ENCODE measurements at places on chromosomes 12 and 14.

GRCh38 chr14:70029296-70030132, 150.3 kb downstream of the SMOC1 start:
- DNase-seq, result no peak

GRCh38 chr14:97137705-97138104, 340.5 kb downstream of the VRK1 start:
- no peak for DNase-seq

GRCh38 chr14:76490735-76491134, 114.8 kb downstream of the ESRRB start:
- DNase-seq, result no peak

- no peak for DNase-seq
Measured at GRCh38 chr14:35402323-35403113, 2.0 kb downstream of the NFKBIA start.

GRCh38 chr14:30559638-30560091, 707 bp downstream of the G2E3 start:
- no peak for DNase-seq

GRCh38 chr12:6335451-6336078, 6.3 kb downstream of the TNFRSF1A start:
- DNase-seq, result peak; percentile 75

DNA sequence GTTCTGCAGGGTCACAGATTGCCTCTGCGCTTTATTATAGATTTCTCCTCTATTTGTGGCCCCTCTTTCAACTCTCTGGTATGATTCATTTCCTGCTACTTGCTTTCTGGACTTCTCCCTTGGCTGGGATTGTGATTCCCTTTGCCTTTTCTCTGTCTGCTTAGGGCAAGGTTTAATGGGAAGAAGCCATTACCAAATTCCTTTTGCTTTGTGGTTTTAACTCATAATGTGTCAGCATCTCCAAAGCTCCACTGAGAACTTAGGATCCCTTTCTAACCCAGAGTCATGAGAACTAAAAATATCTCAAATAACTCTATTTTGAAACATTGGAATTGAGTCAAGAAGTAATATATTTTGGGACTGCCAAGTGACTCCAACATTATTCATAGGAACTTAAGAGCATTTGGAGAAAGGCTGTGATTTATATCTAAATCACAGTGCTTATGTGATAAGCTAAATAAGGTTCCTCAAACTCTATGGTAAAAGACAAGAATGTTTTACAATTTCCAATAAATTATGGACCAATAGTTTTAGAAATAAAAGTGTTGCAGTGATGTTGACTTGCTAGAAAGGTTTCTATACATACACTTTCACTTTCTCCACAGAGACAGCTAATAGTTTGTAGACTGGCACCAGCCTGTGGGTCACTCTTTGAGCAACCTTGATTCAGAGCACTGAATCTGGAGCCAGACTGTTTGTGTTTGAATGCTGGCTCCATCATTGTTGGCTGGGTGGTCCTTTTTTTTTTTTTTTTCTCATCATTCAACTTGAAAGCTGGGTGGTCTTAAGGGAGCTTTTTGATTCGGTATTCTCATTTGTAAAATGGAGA, 93.9 kb downstream of the DACT1 start:
- no peak for DNase-seq

DNA sequence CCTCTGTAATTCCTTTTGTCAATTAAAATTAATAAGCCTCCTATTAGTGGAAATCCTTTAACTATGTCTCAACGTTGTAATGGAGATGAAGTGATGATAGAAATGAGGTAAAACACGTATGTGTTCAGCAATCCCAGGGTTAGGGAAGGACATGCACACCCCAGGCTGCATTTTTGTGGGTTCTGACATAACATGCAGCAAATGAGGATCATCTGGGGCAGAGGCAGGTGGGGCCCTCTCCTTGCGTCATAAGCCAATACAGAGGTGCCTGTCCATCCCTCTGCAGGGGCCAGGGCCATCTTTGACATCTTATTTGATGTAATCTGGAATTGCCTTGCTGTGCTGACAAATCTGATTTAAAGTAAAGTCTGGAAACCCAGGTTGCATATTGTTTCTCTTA, 73.2 kb downstream of the MYRFL start:
- DNase-seq, result no peak

DNA sequence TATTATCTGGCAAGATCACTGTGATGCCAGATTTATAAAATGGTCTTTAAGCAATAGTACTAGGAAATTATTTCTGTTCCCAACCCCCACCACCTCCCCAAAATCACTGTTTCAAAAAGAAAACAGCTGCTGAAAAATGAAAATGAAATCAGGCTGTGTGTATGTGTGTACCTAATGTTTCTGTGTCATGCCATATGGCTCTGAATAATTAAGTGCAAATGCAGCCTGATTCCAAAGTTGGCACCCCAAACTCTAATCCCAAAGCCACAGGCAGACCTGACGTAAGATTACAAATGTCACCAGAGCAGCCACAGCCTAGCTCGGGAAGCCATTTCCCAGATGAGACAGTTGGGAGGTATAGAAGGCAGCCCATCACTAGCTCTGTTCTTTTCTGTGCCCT, 175.5 kb downstream of the MED13L start:
- no peak for DNase-seq

- no peak for DNase-seq
Measured at GRCh38 chr12:81558031-81558430, 201.1 kb downstream of the PPFIA2 start.

- no peak for DNase-seq
Measured at GRCh38 chr12:114895827-114896226, 211.9 kb upstream of the TBX3 start.

DNA sequence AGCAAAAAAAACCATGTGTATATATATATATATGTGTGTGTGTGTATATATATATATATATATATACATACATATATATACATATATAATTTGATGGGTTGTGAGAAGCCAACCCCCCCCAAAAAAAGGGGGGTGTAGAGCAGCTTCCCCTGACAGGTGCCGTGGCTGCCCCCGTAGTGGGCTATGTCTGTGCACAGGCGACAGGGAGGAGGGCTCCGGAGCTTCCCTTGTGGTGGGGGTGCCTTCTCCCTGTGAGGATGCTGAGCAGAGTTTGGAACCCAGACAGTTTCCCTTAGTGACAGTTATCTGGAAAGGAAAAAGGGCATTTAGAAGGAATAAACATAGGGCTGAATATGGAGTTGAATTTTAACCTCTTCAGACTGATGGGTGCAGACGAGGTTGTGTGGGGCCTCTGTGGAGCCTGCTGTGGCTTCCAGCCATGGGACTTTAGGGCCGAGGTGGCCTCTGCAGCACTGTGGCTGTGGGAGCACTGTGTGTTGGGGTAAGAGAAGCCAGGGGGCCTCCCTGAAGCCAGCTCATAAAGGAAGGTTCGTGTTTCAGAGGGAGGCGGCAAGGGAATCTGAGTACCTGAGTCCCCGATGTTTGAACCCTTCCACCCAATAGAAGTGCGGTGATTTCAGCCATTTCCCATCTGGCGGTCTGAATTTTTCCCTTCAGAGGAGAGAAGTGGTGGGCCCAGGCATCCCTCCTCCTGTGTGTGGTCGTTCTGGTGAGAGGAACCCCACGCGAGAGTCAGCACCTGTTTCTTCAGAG, 19.8 kb downstream of the XRCC3 start:
- no peak for DNase-seq

GRCh38 chr12:58580095-58580494, 340.2 kb downstream of the LRIG3 start:
- DNase-seq, result no peak

GRCh38 chr12:106106892-106107291, 31.9 kb downstream of the NUAK1 start:
- DNase-seq, result no peak

- DNase-seq, result no peak
Measured at GRCh38 chr12:29152223-29152868, 3.3 kb downstream of the FAR2 start.

DNA sequence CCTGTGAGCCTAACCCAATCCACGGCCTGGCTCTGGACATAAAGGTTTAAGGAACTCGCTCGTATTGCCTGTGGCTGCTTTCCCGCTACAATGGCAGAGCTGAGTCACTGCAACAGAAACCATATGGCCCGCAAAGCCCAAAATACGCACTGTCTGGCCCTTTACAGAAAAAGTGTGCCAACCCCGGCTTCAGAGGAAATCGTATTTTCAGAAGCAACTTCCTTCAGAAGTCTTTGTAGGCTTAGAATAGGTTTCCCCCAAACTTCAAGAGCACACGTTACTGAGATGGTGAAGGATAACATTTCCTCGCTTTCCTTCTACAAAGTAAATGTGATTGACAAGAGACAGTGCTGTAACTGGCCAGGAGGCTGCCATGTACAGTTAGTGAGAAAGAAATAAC, 34.8 kb upstream of the TESC start:
- DNase-seq, result no peak

DNA sequence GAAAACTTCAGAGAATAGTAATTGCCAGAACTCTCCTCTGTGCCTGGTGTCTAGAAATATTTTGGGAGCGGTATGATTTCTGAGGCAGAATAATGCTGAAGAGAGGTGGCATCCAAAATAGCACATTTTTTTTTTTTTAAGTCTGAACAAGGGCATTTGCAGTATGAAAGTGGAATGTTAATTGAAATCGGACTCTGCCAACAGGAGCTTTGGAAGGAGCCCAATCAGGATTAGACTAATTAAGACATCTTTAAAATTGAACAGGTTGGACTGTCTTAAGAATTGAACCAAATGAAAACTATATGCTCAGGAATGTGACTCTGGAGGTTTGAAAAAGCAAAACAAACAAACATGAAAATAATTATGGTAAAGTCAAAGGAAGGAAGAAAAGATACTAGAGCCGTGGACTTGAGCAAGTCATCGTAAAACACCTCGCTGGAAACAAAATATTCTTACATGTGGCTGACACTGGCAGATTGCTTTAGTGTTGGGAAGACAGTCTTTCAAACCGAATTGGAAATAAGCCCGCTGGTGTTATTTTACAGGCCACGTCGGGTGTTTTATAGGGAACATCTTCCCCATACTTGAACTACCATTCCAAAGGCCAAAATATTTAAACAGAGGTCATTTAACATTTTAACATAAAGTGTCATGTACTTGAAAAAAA, 436.3 kb downstream of the VRK1 start:
- no peak for DNase-seq

GRCh38 chr12:83613586-83614110, 926.9 kb downstream of the TMTC2 start:
- no peak for DNase-seq

DNA sequence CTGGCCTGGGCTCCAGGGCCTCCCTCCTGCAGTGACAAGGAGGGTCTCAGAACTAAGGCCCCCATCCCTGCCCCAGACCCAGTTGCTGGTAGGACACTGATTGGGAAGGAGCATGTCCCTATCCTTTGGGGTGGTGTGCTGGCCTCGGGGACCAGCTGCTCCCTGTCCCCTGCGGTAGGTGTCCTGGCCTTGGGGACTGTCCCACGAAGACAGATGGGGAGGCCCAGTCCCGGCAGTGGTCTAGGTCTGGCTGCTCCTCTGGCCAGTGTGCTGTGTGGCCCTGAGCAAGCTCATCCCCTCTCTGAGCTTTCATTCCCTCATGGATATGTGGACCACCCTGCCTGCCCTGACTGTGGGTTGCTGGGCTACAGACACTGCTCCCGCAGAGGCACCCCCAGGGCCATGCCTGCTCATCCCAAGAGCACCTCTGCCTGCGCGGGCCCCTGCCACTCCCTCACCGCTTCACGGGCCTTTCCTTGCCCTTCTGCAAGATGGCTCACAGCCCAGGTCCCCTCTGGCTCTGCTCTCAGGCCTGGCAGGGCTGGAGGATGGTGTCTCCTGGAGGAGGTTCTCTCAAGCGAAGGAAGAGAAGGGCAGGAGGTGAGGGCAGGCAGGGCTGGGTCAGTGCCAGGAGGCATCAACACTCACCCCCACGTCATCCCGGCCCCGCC, 12.5 kb downstream of the AHNAK2 start:
- no peak for DNase-seq

DNA sequence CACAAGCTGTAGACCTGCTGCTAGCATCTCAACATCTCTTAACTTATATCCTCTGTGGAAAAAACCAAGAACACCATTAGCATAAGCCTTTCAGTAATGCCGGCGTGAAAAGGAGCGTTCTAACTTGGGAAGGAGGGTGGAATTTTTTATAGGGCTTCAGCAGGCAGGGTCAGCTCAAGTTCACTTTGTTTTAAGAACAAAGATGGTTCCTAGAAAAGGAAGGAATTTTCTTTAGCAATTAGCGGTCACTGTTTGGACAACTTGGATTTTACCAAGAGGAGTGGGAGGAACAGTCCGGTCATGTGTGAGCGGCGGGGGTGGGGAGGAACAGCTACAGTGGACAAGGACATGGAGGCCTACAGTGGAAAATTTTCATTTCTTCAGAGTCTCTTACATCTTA, 35.9 kb downstream of the BBS10 start:
- no peak for DNase-seq

GRCh38 chr14:100834082-100834793, 8.3 kb downstream of the MEG3 start:
- no peak for DNase-seq

GRCh38 chr14:106378191-106378590, 851.8 kb downstream of the TMEM121 start:
- DNase-seq, result no peak

DNA sequence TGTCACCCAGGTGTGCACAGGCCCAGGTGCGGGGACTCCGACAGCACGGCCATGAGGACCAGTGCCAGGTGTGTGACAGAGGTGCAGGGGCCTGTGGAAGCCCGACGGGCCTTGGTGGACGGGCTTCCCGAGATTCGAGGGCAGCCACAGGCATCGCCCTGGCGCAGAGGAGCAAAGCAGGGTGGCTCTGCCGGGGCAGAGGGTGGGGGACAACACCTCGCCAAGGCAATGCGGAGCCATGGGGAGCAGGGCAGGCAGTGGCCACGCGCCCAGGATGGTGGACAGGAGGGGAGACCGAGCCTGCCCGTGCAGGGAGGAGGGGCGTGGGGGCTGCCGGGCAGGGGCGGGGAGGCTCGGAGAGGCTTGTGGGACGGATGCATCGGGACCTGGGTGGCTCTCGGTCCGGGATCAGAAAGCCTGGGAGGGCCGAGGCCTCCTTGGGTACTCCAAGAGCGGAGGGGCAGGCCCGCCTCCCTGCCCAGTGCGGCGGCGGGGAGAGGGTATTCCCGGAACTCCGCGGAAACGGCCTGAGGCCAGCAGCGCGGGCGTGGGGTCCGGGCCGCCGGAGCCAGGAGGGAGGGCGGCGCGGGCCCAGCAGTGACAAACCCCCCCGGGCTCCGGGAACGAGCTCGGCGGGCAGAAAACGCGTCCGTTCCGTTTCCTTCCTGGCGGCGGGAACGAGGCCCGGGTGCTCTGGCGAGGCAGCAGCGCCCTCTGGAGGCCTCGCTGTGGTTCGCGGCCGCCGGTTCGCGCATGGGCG, 1.6 kb downstream of the TMEM121 start:
- peak; percentile 66 for DNase-seq

GRCh38 chr12:111413442-111414086, 7.8 kb downstream of the SH2B3 start:
- DNase-seq, result no peak

DNA sequence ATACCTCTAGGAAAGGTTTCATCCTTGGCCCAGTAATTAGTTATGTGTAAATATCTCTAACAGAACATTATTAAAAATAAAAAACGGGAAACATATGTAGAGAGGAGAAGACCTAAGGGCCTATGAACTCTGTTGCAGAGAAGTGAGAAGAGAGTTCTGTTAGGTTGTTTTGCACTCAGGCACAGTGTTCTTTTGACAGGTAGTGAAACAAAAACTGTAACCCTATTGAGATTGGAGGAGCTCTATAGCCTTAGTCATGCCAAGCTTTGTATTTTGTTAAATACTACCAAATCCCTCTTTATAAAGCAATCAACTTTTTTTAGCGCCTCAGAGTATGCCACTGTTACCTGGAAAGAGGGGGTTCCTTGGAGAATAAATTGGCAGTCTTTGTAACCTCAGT, 77.6 kb downstream of the CNTN1 start:
- DNase-seq, result no peak

- DNase-seq, result no peak
Measured at GRCh38 chr12:16166563-16167470, 110.7 kb downstream of the SLC15A5 start.

Data from activated T-helper 1 cell treated with anti-CD3 and anti-CD28 coated beads, Interleukin-2, amount 50 U/mL, for 16 hours (primary cell).